ENCODE measurements at places on chromosomes 7 and 10.

DNA sequence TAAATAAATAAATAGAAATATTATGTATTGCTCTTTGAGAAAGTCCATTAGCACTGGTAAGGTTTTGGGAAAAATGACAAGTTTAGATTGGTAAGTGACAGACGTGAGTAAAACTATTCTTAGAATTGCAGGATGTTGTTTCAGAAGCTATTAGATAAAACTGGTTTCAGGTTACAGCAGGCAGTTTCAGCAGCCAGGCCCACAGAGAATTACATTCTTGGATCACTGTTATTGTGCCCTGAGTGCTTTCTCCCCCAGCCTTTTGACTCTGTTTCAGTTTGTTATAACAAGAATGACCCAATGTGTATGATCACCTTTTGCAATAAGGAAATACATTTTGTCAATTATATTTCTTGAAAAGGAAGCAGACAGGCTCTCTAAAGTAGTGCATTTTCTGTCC is 86.5 kb downstream of the DKK1 start:
- ATAC-seq, result no peak
- H3K36me3 ChIP-seq, result no peaks in the 10 kb centered on the region

DNA sequence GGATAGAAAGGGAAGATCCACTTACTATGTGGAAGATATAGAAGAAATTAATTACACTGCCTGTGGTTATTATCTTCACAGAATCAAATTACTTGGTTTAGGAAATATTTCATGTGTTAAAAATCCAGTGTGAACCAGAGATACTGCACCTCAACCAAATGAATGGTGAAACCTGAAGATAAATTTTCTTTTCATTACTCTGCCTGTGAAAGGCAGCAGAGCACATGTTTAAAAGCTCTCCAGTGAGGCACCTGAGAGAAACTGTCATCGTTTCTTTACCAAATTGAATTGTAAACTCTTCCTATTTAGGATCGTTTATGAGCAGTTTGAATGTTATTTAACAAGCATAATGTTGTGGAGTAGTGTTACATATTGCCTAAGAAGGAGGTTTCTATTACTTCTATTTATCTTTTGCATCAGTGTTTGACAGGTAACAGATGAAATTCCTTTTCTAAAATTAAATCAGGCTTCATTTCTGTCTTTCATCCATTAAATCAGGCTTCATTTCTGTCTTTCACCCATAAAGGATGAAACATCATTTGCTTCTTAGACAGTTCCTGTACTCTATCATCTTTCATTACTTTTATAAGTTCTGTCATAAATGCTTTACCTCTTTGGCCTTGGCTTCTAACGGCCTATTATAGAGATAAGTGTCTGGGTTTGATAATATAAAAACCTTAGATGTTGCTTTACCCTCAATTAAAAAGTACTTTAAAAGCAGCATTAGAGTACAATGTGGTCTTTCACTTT is 266.6 kb downstream of the NXPH1 start:
- H3K27me3 ChIP-seq, result no peaks in the 10 kb centered on the region
- no peak overlapping the region for H3K4me3 ChIP-seq
- no peaks in the 10 kb centered on the region for H3K36me3 ChIP-seq
- H3K27ac ChIP-seq, result no peak overlapping the region

DNA sequence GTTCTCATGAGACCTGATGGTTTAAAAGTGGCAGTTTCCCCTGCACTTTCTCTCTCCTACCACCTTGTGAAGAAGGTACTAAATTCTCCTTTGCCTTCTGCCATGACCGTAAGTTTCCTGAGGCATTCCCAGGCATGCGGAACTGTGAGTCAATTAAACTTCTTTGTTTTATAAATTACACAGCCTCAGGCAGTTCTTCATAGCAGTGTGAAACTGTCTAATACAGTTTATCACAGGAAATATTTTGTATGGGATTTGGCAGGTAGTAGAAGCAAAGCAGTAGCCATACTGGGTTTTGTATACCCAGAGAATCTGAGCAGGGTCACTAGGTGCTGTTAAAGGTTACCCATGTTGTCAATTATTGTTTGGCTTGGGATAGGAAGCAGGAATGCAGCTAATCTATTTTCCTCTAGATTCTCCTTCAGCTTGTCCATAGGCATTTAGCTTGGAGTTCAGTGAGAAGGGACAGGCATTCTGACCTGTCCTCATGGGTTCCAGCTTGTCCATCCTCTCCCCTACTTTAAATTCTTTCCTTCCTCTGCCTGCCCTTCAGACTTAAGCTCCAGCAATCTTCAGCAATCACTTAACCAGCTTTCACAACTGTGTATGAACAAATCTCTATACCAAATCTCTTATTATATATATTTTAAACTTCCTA is 186.7 kb downstream of the PCLO start:
- ATAC-seq, result no peak
- no peaks in the 10 kb centered on the region for H3K4me1 ChIP-seq
- no peak overlapping the region for H3K4me3 ChIP-seq

GRCh38 chr10:117471344-117471874 is 71.1 kb upstream of the EMX2 start:
- H3K4me1 ChIP-seq, result no peaks in the 10 kb centered on the region
- no peak overlapping the region for H3K27ac ChIP-seq
- peaks cover 13% of the 10 kb centered on the region for H3K27me3 ChIP-seq
- H3K36me3 ChIP-seq, result no peaks in the 10 kb centered on the region

DNA sequence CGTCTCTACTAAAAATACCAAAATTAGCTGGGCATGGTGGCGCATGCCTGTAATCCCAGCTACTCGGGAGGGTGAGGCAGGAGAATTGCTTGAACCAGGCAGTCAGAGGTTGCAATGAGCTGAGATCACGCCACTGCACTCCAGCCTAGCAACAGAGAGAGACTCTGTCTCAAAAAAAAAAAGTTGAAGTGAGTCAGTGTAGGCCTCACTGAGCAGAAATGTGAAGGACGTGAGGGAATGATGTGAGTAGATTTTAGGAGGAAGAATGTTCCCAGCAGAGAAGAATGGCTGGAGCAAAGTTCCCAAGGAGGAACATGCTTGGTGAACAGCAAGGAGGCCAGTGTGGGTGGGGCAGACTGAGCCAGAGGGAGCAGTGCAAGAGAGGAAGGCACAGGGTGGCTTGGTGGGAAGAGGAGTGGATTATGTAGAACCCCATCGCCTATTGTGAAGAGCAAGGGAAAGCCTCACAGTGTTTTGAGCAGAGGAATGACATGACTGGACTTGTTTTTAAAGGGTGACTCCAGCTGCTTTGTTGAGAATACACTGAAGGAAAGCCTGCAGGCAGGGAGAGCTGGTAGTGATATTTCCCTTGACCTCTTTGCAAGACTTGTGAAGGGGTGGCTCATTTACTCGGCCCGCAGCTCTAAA is 708.7 kb downstream of the SUGCT start:
- H3K4me3 ChIP-seq, result no peak overlapping the region
- H3K36me3 ChIP-seq, result no peaks in the 10 kb centered on the region
- no peaks in the 10 kb centered on the region for H3K27me3 ChIP-seq
- H3K4me1 ChIP-seq, result no peaks in the 10 kb centered on the region
- no peak for ATAC-seq

DNA sequence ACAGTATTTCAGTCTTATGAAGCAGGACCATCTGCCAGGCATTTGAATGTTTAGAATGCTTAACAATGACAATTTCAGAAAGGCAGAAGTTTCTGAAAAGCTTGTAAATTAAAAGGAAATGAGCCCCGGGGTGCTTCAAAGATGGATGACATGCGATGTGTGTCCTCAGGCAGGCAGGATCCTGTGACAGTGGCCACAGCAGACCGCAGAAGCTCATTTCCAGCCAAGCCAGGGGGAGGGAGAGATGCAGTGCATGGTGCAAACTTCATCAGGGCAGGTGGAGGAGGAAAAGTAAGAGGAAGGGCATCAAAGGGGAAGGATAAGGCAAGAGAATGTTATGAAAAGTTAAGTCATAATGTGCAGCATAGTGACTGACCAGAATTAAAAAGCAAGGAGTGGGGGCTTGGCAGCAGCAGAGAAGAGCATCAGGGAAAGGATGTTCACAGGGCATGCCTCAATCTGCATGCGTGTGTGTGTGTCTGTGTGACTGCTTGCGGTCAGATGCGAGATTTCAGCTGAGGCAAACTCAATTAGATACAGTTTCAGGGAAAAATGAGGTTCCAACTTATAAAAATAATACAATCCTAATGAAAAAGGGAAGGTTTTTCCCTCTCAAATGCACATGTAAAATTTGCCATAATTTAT is 173.7 kb downstream of the COBL start:
- no peak for ATAC-seq
- H3K4me1 ChIP-seq, result peaks cover 4% of the 10 kb centered on the region
- H3K36me3 ChIP-seq, result no peaks in the 10 kb centered on the region
- no peak overlapping the region for H3K27ac ChIP-seq

DNA sequence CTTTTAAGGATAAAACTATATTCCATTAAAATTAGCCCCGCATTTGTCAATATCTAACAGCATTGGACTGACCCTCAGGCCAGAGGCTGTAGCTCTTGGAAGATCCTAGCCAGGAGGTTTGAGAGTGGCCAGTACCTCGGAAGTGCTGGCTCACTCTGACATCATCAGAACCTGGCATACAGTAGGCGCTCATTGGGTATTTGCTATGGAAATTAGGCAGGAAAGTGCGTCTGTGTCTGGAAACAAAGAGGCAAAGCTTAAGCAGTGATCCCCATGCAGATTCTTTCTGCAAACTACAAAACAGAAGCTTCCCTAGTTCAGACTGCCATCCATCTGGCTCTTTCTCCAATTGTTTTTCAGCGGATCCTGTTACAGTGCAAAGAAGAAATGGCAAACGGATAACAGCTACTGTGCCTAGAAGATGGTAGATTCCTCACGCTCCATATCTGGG is 1.7 kb upstream of the PRKCQ start:
- peak overlapping the region; percentile 92 for H3K27ac ChIP-seq
- peaks cover 48% of the 10 kb centered on the region for H3K4me1 ChIP-seq
- peaks cover 89% of the 10 kb centered on the region for H3K36me3 ChIP-seq
- peak overlapping the region; percentile 83 for H3K4me3 ChIP-seq
- no peaks in the 10 kb centered on the region for H3K27me3 ChIP-seq

DNA sequence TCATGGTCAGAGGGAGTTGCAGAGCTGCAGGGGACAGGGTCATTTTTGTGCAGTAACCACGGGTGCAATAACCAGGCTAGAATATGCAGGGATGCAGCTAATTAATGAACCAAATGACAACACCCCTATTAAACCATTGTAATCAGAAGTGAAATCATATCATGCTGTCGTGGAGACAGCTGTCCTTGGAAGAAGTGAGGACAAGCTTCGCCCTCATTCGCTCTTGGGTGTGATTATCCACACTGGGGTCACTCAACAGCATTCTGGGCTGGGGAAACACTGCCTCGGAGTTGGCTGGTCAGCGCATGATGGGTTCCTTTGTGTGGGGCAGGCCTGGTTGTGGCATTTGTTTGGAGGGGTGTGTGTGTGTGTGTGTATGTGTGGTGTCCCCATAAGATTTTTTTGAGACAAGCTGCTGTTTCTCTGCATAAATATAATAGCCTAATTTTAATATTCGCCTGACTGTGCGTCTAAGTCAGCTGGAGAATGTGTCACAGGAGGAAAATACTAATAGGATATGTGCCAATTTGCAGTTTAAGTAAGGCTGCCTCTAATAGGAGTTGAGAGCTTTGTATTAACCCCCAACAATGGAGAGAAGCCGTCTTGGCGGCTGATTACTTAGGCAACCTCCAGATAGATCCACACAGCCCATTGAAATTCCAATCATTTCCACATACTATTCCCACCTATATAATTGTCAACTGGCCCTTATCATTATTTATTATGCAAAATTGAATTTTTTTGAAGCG is 149.4 kb downstream of the DNAJB6 start:
- no peaks in the 10 kb centered on the region for H3K27me3 ChIP-seq
- H3K4me1 ChIP-seq, result peaks cover 6% of the 10 kb centered on the region
- no peak for ATAC-seq
- H3K4me3 ChIP-seq, result no peak overlapping the region

- peaks cover 9% of the 10 kb centered on the region for H3K27me3 ChIP-seq
- H3K27ac ChIP-seq, result no peak overlapping the region
- no peak for ATAC-seq
- no peaks in the 10 kb centered on the region for H3K36me3 ChIP-seq
- H3K4me3 ChIP-seq, result no peak overlapping the region
Observed at GRCh38 chr10:15427843-15428414, 56.8 kb upstream of the FAM171A1 start.

DNA sequence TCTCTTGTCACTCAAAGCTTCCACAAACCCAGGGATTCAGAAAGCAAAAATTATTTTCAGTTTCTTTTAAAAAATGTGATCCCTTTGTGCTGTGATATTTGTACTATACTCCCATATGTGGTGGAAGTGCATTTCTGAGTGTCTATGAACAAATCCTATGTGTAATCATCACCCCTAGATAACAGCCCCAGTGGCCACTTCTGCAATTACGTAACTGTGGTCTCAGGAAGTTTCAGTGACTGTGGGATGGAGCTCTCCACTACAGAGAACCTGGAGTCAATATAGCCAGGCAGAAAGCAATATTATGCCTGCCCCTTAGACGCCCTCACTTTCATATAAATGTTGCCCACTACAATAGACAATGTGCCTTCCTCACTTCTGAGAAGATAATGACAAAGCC is 1101.7 kb upstream of the GHITM start:
- no peak for ATAC-seq
- H3K27me3 ChIP-seq, result no peaks in the 10 kb centered on the region
- H3K27ac ChIP-seq, result no peak overlapping the region
- H3K36me3 ChIP-seq, result no peaks in the 10 kb centered on the region

DNA sequence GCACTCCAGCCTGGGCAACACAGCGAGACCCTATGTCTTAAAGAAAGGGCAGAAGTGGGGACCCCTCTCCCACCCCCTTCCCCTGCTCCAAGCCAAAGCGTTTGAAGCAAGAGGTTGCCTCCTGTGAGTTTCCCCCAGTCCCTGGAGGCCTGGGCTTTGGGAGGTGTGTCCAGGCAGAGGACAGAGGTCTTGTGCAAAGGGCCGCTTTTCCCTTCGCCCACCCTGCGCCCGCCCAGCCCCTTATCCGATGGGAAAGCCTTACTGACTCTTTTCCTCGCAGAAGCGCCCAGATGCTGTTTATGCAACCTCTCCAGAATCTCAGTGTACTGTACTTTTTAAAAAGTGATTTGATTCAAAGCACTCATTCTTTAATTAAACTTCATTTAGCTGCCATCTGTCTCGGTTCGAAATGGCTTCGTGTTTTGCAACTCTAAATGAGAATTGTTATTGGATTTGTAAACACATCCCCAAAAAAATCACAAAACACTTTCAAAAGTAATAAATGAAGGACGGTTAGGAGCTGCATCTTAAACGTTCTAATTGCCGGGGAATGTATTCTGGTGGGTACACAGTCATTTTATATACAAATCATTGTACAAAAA is 50.5 kb upstream of the GTF2I start:
- no peaks in the 10 kb centered on the region for H3K27me3 ChIP-seq
- H3K4me1 ChIP-seq, result no peaks in the 10 kb centered on the region
- peak overlapping the region; percentile 67 for H3K4me3 ChIP-seq
- no peaks in the 10 kb centered on the region for H3K36me3 ChIP-seq

DNA sequence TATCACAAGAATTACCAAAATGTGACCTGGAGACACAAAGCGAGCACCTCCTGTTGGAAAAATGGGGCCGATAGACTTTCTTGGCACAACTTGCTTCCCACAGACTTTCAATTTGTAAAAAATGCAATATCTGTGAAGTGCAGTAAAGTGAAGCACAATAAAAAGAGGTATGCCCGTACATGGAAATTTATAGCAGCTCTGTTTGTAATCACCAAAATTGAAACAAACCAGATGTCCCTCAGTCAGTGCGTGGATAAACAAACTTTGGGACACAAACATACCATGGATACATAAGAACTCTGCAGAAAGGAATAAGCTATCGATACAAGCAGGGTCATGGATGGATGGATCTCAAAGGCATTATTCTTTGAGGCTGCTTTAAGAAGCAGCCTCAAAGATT is 33.6 kb downstream of the ARID5B start:
- peaks cover 39% of the 10 kb centered on the region for H3K4me1 ChIP-seq
- ATAC-seq, result no peak
- H3K4me3 ChIP-seq, result no peak overlapping the region
- H3K27ac ChIP-seq, result no peak overlapping the region
